ENCODE measurements at places on chromosomes 11 and 22.

- DNase-seq: no peak
These were observed 43.2 kb downstream of the PPP6R3 start for GRCh38 chr11:68503792-68504191.

GRCh38 chr22:36330655-36331305 is 57.0 kb downstream of the MYH9 start:
- peak; percentile 49 for DNase-seq

GRCh38 chr22:46027211-46028105 is 50.5 kb upstream of the WNT7B start:
- peak; percentile 27 for DNase-seq

DNA sequence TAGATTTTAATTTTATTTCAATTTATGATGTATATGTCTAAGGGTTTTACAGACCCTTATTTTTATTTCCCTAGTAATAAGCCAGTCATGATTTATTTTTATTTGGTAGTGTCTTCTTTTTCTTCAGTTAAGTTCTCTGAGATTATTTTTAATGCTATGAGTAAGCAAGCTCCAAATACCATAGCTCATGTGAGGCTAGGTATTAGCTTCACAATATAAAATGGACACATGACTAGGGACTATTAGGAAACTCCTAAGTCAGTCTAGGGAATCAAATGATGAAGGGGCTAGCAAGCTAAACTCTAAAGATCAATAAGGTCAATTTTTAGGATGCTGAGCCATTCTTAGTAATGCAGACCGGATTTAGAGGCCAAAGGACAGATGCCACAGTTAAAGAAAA is 45.9 kb downstream of the CKAP5 start:
- no peak for DNase-seq

GRCh38 chr22:44133901-44134571 is 46.7 kb upstream of the PARVG start:
- no peak for DNase-seq

DNA sequence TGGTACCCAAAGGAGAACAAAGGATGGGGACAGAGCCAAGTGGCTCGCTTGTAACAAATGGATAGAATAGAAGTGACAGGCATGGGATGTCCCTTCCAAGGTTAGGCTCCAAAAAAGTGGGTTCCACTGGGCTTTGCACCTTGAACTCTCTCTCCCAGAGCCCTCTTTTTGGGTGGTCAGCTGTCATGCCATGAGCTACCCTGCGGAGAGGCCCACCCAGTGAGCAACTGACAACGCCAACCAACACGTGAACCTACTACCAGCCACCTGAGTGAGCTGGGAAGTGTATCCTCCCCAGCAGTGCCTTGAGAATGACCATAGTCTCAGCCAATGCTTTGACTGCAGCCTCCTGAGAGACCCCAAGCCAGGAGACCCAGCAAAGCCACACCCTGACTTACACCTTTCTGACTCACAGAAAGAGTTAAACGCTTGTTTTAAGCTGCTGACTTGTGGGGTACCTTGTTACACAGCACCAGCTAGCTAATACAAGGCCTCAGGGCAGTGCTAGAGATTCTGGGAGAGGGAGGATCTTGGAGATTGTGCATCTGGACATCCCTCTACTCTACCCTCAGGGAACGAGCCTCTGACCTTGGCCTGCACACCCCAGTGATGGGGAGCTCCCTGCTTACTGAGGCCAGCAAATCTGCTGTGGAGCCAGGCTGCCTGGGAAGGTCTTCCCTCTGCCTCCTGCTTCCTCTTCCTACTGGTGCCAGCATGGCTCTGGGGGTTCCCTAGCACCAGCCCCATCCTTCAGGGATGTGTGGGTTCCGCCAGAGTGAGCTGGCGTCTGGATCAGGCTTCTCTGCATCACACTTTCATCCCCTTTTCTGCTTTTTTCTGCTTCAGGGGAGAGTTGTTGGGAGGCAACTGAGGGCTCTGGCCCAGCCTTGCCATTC is 29.1 kb upstream of the RFPL3 start:
- DNase-seq: no peak

- DNase-seq: no peak
These were observed 9.9 kb upstream of the NUP160 start for GRCh38 chr11:47857892-47858543.

DNA sequence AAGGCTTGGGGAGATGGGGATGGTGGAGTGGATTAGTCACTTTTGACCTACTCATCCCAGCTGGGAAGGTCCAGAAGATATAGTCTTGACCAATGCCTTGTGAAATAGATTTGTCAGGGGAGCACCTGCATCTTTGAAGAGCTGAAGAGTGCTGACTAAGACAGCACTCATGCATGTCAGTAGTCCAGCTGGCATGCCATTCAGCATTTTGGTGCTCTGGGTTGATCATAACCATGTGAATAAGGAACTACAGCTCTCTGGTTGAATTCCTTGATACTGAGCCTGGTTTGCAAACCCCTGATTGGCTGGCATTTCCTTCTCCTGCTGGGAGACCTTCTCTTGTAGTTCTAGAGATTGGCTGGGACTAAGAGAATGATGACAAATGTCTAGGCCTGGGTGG is 106.8 kb upstream of the ALX4 start:
- no peak for DNase-seq

DNA sequence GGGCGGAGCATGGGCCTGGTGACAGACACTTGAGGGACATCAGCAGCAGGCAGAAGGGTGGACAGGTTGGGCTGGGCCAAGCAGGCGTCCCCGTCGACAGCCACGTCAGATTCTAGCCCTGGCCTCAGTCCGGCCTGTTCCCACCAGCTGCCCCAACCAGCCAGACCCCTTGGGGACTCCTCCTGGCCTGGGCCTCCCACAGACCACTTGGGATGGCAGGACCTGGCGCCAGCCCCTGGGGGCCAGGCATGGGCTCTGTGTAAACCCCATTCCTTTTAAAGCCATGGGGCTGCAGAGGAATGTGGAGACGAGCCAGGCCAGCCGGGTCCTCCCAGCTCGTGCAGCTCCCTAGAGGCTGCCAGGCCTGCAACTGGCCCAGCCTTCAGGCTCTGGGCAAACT is 4.7 kb upstream of the SUSD2 start:
- no peak for DNase-seq

DNA sequence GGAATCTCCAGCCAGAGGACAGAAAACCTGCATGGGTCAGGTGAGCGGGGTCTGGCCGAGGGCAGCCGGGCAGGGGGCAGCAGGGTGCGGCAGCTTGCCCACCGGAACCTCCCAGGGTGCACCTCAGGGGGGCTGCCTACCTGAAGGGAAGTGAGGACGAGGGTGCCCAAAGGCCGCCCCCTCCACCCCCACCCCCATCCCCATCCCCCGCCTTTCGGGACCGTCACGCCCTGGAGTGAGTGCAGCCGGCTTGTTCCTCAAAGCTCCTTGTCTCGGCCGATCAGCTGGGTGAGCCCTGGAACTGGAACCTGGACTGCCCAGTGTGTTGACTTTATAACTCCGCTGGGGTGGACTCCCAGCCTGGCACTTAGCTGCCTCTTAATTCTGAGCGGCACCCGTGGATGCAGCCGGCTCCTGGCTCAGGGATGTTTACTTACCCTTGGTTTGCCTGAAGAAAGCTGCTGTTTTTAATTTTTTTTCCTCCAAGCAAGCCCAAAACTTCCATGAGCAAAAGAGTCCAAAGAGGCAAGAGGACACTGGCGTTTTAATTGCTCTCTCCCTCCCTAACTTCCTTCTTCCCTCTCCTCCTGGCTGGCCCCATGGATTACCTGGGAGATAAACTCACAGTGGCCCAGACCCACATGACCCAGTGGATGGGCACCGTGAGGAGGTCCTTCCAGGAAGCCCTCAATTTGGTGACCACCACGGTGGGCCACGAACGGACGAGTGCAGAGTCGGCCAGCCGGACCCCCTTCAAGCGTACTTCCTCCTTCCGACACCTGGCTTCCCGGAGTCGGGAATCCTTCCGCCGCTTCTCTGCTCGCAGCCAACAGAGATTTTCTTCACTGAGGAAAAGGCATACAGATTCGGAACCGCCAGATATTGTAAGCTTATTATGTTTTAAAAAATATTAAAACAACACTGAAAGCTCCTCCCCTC is 87.8 kb upstream of the CRYBB3 start:
- no peak for DNase-seq

DNA sequence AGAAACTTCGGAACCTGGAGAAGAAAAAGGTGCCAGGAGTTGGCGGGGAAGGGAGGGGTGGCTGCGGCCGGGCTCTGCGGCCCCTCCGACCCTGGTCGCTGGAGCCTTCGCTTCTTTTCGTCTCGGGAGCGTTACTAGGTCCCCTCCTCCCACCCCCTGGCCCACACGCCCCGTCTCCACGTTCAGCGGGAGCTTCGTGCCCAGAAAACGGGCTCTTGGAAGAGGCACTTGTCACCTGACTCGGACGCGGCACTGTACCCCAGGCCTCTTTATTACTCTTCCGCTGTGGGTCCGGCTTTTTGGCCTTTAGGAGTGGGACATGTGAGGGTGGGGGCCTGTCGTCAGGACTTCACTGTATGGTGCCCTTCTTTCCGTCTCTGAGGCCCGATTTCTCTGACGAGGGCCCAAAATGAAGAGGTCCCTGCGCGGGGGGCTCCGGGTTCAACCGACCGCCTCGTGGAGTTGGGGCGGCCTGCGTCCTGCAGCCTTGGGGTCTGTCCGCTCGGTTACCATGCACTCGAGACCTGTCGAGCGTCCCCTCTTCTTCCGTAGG is 1.2 kb downstream of the CAPRIN1 start:
- peak; percentile 44 for DNase-seq

DNA sequence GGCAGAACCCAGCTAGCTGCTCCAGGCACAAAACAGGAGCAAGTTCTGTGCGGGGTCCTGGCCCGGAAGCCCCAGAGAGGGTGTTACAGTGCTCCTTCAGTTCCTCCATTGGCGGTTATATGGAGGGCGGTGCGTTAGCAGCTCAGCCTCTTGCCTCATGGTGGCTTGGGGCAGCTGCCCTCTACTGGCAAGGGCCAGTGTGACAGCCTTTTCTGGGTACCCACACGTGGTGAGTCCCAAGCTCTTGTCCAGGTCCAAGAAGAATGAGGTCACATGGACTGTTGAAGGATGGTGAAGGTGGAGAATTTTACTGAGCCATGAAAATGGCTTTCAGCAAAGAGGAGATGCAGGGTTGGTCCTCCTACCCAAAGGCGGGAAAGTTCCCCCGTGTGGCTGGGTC is 100.5 kb downstream of the WT1 start:
- peak; percentile 28 for DNase-seq

DNA sequence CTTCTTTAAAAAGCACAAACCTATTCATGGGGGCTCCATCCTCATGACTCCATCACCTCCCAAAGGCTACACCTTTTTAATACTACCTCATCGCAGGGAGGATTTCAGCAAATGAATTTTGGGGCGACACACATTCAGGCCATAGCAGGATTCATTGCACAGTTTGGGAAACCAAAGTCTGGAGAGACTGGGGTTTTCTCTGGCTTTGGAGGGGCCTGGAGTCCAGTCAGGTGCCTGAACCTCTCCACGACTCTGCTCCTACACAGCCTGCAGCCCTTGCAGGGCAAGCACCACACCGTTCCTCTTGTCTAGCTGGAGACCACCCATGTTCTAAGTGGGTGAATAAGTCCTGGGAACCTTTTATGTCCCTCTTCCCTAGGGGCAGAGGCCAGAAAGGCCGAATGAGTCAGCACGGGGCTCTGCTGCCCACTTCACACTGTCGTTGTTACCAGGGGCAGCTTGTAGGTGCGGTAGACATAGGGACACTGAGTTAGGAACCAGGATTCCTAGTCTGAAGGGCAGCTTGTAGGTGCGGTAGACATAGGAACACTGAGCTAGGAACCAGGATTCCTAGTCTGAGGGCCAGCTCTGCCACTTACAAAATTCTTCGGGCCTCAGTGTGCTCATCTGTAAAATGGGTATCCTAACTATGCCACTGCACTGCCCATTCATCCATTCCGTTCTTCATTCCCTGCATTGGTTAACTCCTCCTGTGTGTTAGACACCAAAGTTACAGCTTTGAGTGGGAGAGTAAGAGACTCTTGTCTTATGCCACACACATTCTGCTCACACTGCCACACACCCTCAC is 251.7 kb upstream of the B3GAT1 start:
- DNase-seq: no peak

DNA sequence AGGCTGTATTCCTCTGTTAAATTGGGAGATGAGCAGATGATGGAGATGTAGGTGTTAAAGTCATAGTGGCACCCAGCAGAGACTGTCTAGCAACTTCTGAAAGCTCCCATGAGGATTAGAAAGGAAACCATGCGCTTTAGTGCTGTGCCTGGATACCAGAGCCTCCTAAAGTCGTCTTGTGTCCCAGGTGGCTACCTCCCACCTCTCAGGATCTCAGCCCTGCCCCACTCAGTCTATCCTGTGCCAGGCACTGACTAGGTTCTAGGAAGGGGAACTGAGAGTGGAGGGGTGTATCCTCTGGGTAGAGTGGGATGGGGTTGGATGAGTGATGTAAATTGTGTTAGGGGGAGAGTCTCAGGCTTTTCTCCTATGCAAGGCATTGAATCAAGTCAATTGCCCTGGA is 60.2 kb downstream of the KIAA1671 start:
- DNase-seq: no peak

GRCh38 chr11:115618428-115618827 is 114.2 kb upstream of the CADM1 start:
- no peak for DNase-seq

DNA sequence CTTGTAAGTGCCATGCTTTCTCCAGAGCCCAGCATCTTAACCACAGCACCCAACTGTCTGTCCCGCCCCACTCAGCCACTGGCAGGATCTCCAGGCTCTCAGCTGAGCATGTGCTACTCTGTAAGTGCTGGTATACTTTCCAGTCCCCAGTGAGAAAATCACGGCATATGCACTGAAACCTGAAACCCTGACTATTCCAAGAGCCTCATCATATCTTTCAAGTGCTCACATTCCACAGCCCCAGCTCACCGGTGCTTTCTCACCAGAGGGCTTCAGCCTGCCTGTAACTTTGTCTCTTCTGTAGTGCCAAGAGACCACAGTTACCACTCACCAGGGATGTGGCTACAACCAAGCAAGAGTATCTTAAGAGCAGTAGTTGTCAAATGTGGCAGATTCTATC is 24.4 kb upstream of the PAMR1 start:
- no peak for DNase-seq

DNA sequence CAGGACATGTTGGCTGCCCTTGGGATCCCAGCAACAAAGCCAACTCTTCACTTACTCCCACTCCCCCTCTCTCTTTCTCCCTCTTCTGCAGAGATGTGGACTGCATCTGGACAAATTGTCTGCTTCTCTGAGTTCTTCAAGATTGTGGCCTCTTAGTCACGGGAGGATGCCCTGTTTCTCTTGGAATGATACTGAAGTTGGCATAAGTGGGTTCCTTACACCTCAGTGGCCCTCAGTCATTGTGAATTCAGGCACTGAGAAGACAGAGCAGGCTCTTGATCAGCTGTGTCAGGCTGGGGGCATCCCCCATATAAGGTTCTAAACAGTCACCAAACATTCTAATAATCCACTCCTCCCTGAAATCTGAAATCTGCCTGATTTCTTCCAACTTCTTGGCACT is 6.1 kb upstream of the E2F8 start:
- DNase-seq: no peak

DNA sequence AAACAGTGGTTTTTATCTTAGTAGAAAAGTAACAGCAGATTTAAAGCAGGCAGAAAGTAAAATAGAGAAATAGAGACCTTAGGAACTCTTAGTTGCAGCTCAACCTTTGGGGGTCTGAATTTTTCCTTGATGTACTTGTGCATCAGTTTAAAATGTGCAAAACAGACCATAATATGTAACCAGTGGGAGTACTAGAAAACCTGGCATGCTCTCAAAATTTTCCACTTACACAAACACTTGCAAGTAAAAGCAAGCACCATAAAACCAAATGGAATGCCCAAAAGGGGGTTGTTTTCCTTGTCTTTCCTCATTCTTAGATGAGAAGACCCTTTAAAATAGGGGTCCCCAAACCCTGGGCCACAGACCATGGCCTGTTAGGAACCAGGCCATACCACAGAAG is 12.9 kb upstream of the MRGPRE start:
- no peak for DNase-seq

- DNase-seq: no peak
These were observed 5.3 kb downstream of the HNRNPUL2 start for GRCh38 chr11:62721994-62722393.

Measured in activated naive CD4-positive, alpha-beta T cell treated with anti-CD3 and anti-CD28 coated beads, Interleukin-2, amount 10 ng/mL, durations not matched to agents 7 days and 5 days (primary cell).